ENCODE measurements at places on chromosomes 1 and 21.

- DNase-seq, result no peak
Observed at GRCh38 chr1:225476538-225476988, 48.7 kb upstream of the LBR start.

- DNase-seq, result no peak
Observed at GRCh38 chr1:171961861-171962260, 120.6 kb downstream of the DNM3 start.

- no peak for DNase-seq
Observed at GRCh38 chr1:205030896-205031295, 12.1 kb upstream of the CNTN2 start.

GRCh38 chr21:42266971-42267556, 48.1 kb downstream of the ABCG1 start:
- DNase-seq, result no peak

DNA sequence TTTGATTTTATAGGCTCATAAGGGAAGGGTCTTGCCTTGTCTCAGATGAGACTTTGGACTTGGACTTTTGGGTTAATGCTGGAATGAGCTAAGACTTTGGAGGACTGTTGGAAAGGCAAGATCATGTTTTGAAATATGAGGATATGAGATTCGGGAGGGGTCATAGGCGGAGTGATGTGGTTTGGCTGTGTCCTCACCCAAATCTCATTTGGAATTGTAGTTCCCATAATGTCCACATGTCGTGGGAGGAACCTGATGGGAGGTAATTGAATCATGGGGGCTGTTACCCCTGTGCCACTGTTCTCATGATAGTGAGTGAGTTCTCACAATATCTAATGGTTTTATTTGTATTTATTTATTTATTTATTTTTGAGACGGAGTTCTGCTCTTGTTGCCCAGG, 6.9 kb upstream of the CSDE1 start:
- no peak for DNase-seq

GRCh38 chr1:88191917-88192316, 492.2 kb upstream of the PKN2 start:
- DNase-seq, result no peak

- DNase-seq, result no peak
Observed at GRCh38 chr1:62237361-62237760, 42.7 kb downstream of the L1TD1 start.

- DNase-seq, result no peak
Observed at GRCh38 chr1:63691701-63692425, 82.0 kb upstream of the ROR1 start.

DNA sequence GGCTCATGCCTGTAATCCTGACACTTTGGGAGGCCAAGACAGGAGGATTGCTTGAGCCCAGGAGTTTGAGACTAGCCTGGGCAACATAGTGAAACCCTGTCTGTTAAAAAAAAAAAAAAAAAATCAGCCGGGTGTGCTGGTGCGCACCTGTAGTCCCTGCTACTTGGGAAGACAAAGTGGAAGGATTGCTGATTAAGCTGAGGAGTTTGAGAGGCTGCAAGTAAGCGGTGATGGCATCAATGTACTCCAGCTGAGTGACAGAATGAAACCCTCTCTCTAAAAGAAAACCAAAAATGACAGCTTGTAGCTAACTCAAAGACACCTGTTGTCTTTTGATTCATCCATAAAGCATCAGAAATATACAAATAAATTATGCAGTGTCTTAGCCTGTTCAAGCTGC, 31.8 kb downstream of the SIPA1L2 start:
- DNase-seq, result no peak

DNA sequence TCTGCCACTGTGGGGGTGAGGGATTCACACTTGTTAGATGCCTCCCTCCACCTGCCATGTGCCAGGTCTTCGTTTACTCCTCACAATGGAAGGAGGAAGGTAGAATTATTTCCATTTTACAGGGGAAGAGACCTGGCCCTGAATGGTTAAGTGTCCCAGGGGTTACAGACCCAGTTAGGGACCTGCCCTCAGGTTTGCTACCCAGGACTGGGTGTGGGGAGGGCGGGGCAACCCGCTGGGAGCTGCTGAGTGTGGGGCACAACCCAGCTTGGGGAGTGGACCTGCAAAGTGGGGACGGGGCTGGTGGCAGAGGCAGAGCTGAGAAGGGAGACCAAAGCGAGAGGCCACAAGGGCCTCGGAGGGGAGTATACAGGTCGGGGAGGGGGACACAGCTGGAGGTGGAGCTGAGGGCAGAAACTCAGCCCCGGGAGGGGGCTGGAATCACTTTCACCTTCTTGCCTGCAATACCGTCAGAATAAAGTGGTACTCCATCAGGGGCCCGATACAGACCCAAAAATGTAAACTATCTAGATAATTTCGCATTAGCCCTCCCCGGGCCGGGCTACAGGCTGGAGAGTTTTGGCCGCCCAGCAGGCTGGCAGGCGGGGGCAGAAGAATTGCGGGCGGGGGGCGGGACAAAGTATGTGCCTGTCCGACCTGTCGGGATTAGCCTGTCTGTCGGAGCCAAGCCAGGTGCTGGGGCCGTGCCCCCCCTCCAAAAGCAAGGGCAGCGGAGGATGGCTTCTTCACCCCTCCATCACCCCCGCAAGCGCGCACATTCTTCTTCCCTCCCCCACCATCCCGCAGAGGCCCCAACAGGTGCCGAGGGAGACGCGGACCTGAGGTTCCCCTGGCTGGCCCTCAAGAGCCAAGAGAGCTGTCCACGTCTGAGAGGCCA, 1.4 kb downstream of the RSPO1 start:
- DNase-seq, result no peak

- DNase-seq, result peak; percentile 18
Observed at GRCh38 chr1:201171063-201172036, 17.1 kb upstream of the TMEM9 start.

DNA sequence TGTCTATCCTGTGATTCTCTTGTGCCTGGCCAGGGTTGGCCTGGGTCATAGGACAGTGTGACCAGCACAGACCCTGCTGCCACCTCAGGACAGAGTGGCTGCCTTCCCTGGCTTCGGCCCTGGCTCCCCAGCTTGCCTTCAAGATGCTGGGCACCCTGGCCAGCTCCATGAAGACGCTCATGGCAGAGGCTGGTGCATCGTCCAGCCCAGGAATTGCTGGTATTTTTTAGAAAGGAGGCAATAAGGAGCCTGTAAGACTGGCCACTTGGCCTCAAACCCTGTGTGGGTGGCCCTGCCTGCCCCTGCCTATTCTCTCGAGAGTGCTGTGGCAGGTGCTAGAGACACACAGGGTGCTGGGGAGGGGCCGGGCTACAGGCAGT, 70.4 kb upstream of the ACTRT2 start:
- DNase-seq, result no peak

DNA sequence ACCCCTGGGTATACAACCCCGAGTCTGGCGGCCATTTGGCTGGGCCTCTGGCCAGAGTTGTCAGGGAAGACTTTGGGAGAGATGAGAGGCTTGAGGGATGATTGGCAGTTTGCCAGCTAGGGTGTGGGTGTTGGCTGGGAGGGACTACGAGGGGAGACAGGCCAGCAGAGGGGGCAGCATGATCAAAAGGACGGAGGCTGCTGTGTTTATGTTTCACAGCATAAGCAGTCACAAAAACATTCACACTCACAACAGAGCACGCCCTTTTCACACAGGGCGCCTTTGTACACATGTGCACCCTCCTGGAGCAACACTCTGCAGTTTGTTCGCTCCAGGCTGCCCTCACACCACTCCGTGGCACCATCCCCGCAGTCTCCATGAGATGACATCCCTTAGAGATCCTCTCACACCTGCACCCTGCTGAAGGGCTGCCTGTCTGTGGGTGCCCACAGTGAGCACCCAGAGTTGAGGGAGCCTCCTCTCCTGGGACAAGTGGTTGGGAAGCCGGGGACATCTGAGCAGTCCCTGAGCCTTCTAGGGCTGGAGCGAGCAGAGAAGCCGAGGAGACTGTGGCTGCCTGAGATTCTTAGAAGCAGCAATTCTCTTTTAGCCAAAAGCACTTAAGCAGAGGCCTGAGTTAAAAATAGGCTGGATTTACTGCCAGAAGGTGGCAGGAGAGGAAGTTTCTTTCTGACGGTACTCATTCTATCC, 15.4 kb downstream of the EFNA3 start:
- no peak for DNase-seq

GRCh38 chr1:6785728-6786505, 663 bp downstream of the CAMTA1 start:
- no peak for DNase-seq

DNA sequence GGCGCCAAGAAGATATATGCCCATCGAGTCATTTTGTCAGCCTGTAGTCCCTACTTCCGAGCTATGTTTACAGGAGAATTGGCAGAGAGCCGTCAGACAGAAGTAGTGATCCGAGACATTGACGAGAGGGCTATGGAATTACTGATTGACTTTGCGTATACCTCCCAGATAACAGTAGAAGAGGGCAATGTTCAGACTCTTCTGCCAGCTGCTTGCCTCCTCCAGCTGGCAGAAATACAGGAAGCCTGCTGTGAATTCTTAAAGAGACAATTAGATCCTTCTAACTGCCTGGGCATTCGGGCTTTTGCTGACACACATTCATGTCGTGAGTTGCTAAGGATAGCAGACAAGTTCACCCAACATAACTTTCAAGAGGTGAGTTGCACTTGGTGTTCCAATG, 19.1 kb downstream of the KLHL20 start:
- DNase-seq, result no peak

GRCh38 chr1:61898658-61899057, 156.4 kb downstream of the PATJ start:
- DNase-seq, result no peak

- no peak for DNase-seq
Observed at GRCh38 chr1:150262388-150263320, 5.1 kb downstream of the CA14 start.

- DNase-seq, result no peak
Observed at GRCh38 chr1:77089756-77090155, 129.5 kb downstream of the PIGK start.

DNA sequence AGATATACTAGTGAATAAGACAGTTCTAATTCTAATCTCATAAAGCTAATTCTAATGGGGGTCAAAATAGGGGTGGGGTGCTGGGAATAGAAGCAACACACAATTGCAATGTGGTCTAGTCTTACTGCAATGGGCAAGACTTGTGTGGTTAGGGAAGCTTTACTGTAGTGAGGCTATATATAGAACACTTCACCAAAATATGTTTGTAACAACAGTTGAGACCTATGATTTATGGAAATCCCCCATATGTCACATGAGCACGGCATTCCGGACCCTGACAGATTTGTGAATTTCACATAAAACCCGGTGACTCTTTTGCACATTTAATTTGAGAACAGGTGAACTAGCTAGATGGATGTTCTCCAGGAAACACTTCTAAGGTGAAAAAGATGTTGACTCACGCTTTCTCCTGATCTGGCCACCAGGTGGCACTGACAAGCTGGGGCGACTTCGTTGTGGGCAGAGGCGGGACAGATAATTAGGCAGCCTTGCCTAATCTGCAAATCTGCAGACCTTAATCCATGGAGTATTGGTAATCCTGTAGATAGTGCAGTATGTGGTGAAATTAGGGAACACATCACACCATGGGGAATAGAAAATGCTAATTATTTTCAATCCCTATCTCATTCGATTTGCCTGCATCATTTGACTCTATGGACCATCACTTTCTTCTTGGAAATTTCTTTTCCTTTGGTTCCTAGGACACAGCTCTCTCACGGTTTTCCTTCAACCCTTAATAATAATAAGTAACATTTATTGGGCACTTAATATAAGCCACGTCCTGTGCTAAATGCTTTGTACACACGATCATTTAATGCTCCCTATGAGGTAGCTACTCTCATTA, 37.7 kb downstream of the KIAA0040 start:
- DNase-seq, result peak; percentile 55

Measured in CD14-positive monocyte (primary cell).